A673 (cell line): ENCODE measurements at places on chromosomes 3 and 15. TPM values are rescaled to one million over a fixed set of nuclear protein-coding genes. Genes with fewer than 3 reads are reported as not detected.
A peak's percentile ranks its signal among the peaks of the same experiment; 100 is the strongest.

DNA sequence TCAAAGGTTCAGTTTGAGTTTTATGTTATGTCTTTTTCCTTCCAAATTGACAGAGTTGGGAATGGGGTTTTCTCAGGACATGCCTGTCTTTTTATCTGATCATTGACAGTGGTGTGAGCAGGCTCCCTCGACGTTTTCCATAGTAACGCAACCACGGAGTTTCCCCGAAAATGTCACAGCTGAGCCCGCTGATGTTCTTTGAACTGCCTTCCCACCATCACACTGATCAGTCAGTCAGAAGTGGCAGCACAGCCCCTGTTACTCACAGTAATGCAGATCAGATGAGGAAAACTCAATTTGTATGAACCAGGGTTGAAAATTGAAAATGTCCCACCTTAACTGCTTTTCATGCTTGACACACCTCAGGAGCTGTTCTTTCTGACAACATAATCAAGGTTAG, 210.4 kb downstream of the NECTIN3 start:
- no peak overlapping the region for H3K4me3 ChIP-seq
- DNase-seq = no peak
- no peaks in the 10 kb centered on the region for H3K36me3 ChIP-seq
- H3K27ac ChIP-seq = no peak overlapping the region

GRCh38 chr15:80405970-80406369, 1.8 kb downstream of the ARNT2 start:
- no peaks in the 10 kb centered on the region for H3K36me3 ChIP-seq
- no peaks in the 10 kb centered on the region for H3K4me1 ChIP-seq
- no peak overlapping the region for H3K4me3 ChIP-seq
- H3K27ac ChIP-seq = no peak overlapping the region
- peaks cover 61% of the 10 kb centered on the region for H3K27me3 ChIP-seq

DNA sequence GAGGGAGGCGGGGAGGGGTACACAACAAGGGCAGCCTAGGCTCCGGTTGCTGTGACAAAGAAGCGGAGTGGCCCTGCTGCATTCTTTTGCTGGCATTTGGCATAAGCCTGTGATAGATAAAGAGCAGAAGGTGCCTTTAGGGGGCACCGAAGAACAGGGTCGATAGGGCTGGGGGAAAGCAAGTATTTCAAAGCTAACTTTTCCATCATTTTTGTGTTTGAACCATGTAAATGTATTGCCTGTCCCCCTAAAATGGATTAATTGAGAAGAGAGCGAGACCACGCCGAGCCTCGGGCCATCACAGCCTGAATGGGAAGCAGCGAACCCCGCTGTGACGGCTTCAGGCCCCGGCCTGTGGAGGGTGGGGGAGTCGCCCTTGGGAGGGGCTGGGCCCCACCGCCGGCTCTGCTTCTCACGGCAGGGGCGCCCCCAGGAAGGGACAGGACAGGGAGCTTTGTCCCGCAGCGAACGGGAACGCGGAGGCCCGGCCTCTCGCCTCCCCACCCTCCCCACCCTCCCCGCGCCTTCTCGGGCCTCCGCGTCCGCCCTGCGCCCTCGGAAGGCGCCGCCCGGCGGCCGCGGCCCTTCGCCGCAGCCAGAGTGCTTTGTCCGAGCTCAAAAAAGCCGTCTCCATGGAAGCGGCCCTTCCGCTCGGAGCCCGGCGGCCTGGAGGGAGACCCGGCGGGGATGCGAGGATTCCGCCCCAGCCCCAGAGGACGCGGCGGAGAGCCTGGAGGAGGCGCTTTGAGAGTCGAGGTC, 32.4 kb upstream of the ALDH1L1 start:
- H3K36me3 ChIP-seq = no peaks in the 10 kb centered on the region
- no peak overlapping the region for H3K4me3 ChIP-seq
- peak; percentile 60 for DNase-seq
- peaks cover 17% of the 10 kb centered on the region for H3K4me1 ChIP-seq
- H3K27me3 ChIP-seq = no peaks in the 10 kb centered on the region

- H3K4me1 ChIP-seq = no peaks in the 10 kb centered on the region
- H3K4me3 ChIP-seq = no peak overlapping the region
- no peak for DNase-seq
- H3K27me3 ChIP-seq = no peaks in the 10 kb centered on the region
- no peaks in the 10 kb centered on the region for H3K36me3 ChIP-seq
These were observed 134.8 kb downstream of the NSMCE3 start for GRCh38 chr15:29134641-29135308.

- H3K27me3 ChIP-seq = no peaks in the 10 kb centered on the region
- peaks cover 6% of the 10 kb centered on the region for H3K4me1 ChIP-seq
- peak within 1 kb of the TSS; percentile 70 for H3K4me3 ChIP-seq
- DNase-seq = peak; percentile 99
These were observed at the start of the genes PARP3 and RRP9 for GRCh38 chr3:51941798-51942602. TSS of gene PARP3 (plus strand) at chr3:51942363. CDS start at chr3:51943356, 993 bp downstream. TSS of gene RRP9 (minus strand) at chr3:51941904. CDS start at chr3:51941867, 37 bp downstream.

CXCR6 gene
- total RNA-seq = not detected in 2 replicates

RBSN gene
- total RNA-seq = 31.2 and 35.2 TPM in 2 replicates

GRCh38 chr15:74901612-74902063, 5.0 kb downstream of the FAM219B start:
- H3K27me3 ChIP-seq = no peaks in the 10 kb centered on the region
- H3K4me1 ChIP-seq = peaks cover 4% of the 10 kb centered on the region
- H3K27ac ChIP-seq = no peak overlapping the region
- H3K36me3 ChIP-seq = peaks cover 71% of the 10 kb centered on the region
- DNase-seq = peak; percentile 73

- no peak overlapping the region for H3K4me3 ChIP-seq
- no peaks in the 10 kb centered on the region for H3K4me1 ChIP-seq
- no peaks in the 10 kb centered on the region for H3K36me3 ChIP-seq
- no peaks in the 10 kb centered on the region for H3K27me3 ChIP-seq
- no peak overlapping the region for H3K27ac ChIP-seq
- no peak for DNase-seq
These were observed 47.8 kb upstream of the TMEM158 start for GRCh38 chr3:45273681-45274515.

SPINT1 gene
- 1.9 and 3.3 TPM in 2 replicates for total RNA-seq

- H3K27ac ChIP-seq = peak overlapping the region; percentile 93
- no peaks in the 10 kb centered on the region for H3K36me3 ChIP-seq
- DNase-seq = peak; percentile 47
- no peaks in the 10 kb centered on the region for H3K27me3 ChIP-seq
- peaks cover 9% of the 10 kb centered on the region for H3K4me1 ChIP-seq
These were observed 665 bp downstream of the GLB1 start for GRCh38 chr3:33096093-33096868.

DNA sequence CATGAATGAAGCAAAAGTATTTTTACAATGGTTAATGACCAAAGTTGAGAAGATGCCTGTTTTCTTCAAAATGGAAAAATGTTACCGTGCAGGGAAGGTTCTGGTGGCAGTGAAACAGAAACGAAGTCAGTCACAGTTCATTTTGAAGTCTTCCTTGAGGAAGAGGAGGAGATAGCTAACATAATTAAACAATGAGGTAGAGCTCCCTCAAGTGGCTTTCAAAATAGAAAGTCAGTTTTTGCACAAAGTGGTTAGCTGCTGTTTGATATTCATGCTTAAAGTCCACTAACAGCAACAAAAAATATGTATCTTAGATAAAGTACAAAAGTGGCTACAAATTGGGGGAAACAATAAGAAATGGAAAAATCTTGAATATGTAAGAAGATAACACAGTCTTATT, 87.3 kb downstream of the TFG start:
- no peak overlapping the region for H3K27ac ChIP-seq
- peaks cover 19% of the 10 kb centered on the region for H3K4me1 ChIP-seq
- H3K27me3 ChIP-seq = no peaks in the 10 kb centered on the region
- no peak overlapping the region for H3K4me3 ChIP-seq

CPEB1 gene
- 0.15 TPM in 1 of 2 replicates, not detected in the other for total RNA-seq

- peak; percentile 84 for DNase-seq
- no peak overlapping the region for H3K27ac ChIP-seq
- H3K4me1 ChIP-seq = peaks cover 8% of the 10 kb centered on the region
- H3K27me3 ChIP-seq = no peaks in the 10 kb centered on the region
These were observed 32.8 kb downstream of the MYH15 start for GRCh38 chr3:108477511-108478147.

GLT8D1 gene
- total RNA-seq = 26.5 and 34.7 TPM in 2 replicates

- H3K27ac ChIP-seq = no peak overlapping the region
- peak; percentile 42 for DNase-seq
- no peaks in the 10 kb centered on the region for H3K27me3 ChIP-seq
- no peaks in the 10 kb centered on the region for H3K36me3 ChIP-seq
- no peaks in the 10 kb centered on the region for H3K4me1 ChIP-seq
These were observed 217.5 kb downstream of the CHL1 start for GRCh38 chr3:414063-414462.

- no peak for DNase-seq
- no peaks in the 10 kb centered on the region for H3K4me1 ChIP-seq
These were observed 68.4 kb upstream of the FLNB start for GRCh38 chr3:57939775-57940174.

- no peak overlapping the region for H3K4me3 ChIP-seq
- DNase-seq = no peak
- H3K36me3 ChIP-seq = no peaks in the 10 kb centered on the region
These were observed 14.4 kb downstream of the EFCC1 start for GRCh38 chr3:129015388-129016105.

NEO1 gene
- total RNA-seq = 63.7 and 72.6 TPM in 2 replicates

DNA sequence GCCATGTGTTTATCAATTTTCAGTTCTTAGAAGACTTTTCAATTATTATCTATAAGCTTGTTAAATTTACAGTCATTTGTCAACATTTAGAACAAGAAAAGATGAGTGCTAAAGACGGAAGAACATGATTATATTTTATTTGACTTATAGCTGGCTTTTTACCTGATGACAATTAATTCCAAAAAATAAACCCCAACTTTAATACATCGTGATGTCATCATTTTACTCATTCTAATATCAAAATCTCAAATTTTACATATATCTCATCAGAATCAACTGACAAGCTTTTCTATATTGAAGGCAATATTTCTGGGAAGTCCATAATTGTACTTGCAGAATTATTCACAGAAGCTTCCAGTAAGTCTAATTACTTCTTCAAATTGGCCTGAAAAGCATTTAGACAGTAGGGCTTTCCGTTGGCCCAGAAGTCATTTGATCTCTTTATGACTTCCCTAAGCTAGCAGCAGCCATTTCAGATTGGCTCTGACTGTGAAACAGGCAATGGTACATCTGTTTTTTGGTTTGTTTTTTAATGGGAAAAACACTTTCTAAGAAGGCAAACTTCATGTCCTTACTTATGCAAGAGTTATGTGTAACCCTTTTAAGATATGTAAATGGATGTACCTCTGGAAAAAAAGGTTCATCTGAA, 234.7 kb upstream of the PLSCR5 start:
- H3K4me3 ChIP-seq = no peak overlapping the region
- H3K27me3 ChIP-seq = peaks cover 23% of the 10 kb centered on the region
- peak; percentile 7 for DNase-seq

GATM gene
- 9.5 and 11.0 TPM in 2 replicates for total RNA-seq

DNA sequence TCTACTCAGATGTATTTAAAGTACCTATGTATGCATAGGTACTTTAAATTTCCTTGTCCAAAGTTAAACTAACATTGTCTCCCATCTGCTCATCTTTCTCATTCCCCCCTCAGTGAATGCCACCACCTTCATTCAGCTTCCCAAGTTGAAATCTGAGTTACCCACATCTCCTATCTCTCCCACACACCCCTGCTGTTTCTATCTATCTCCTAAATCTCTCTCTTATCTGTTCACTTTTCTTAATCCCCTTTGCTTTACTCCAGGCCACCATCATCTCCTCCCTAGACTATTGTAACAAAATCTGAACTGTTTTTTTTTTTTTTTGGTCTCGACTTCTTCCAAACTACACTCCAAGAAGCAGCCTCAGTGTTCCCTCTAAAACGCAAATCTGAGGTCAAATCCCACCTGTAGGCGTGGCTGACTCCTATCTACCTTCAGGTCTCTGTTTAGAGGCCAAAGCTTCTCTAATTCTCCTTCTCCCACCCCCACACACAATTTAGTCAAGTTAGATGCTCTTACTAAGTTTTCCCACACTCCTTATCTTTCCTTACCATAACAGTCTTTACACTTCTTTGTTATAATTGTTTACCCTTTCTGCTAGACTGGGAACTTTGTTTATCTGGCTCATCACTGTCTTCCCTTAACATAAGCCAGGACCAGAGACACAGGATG, 3.5 kb upstream of the NEO1 start:
- H3K36me3 ChIP-seq = no peaks in the 10 kb centered on the region
- H3K27ac ChIP-seq = no peak overlapping the region
- H3K27me3 ChIP-seq = no peaks in the 10 kb centered on the region
- H3K4me3 ChIP-seq = no peak overlapping the region
- DNase-seq = no peak
- peaks cover 9% of the 10 kb centered on the region for H3K4me1 ChIP-seq

CGNL1 gene
- 0.58 and 1.1 TPM in 2 replicates for total RNA-seq

PROS1 gene
- 9.2 TPM in 2 replicates for total RNA-seq

DNA sequence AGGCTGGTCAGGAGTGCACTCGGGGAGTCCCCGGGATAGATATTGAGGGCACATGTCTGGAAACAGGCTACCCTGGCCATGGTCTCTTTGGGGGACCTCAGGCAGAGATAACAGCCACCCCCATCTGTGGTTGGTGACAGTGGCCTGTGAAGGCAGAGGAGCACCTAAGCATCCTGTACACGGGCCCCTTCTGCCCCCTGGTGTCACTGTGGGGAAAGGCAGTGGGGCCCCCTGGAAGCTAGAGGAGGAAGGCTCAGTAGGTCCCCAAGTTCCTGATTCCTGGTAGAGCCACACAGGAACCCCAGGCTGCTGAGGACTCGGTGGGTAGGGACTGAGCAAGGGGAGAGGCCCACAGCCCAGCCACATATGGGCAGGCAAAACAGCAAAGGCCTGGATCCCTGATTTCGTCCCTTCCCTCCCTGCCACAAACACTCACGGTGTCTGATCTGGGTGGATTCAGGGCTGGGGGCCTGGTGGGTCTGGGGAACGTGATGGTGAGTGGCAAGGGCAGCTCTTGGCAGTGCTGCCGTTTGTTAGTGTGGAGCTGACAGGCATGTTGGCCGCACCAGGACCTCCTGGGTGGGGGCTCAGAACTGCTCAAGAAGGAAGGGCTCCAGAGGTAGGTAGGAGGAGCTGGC, 14.1 kb upstream of the CXCR6 start:
- peak; percentile 24 for DNase-seq
- H3K36me3 ChIP-seq = no peaks in the 10 kb centered on the region
- no peaks in the 10 kb centered on the region for H3K27me3 ChIP-seq
- no peaks in the 10 kb centered on the region for H3K4me1 ChIP-seq
- no peak overlapping the region for H3K4me3 ChIP-seq

DNA sequence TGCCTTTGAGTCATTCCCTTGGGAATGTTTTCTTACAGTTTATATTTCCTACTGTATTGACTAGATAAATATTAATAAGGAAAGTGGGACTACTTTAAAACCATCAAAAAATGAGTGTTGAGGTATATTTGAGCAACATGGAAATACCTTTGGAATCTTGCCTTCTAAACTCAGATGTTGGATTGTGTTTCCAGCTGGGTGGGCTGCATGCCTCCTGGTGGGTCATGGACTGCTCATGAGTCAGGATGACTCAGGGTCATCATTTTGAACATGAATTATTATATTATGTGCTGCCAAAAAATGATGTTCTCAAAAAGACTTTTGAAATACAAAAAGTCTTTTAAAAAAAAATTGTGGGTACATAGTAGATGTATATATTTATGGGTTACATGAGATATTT, 41.1 kb upstream of the APH1B start:
- H3K36me3 ChIP-seq = no peaks in the 10 kb centered on the region
- no peaks in the 10 kb centered on the region for H3K27me3 ChIP-seq
- no peak overlapping the region for H3K27ac ChIP-seq
- H3K4me1 ChIP-seq = peaks cover 61% of the 10 kb centered on the region
- no peak overlapping the region for H3K4me3 ChIP-seq

- H3K4me1 ChIP-seq = no peaks in the 10 kb centered on the region
- no peak overlapping the region for H3K27ac ChIP-seq
- H3K4me3 ChIP-seq = no peak overlapping the region
- no peaks in the 10 kb centered on the region for H3K27me3 ChIP-seq
- H3K36me3 ChIP-seq = no peaks in the 10 kb centered on the region
These were observed 173.5 kb downstream of the OR4M2 start for GRCh38 chr15:22253676-22254408.

SRGAP3 gene
- 0.69 and 0.81 TPM in 2 replicates for total RNA-seq

MAGEL2 gene
- not detected in 2 replicates for total RNA-seq

- H3K36me3 ChIP-seq = no peaks in the 10 kb centered on the region
- no peak for DNase-seq
- H3K27ac ChIP-seq = no peak overlapping the region
These were observed 180.5 kb upstream of the FEZF2 start for GRCh38 chr3:62553811-62554210.
